ENCODE measurements at places on chromosomes 16 and 17.

DNA sequence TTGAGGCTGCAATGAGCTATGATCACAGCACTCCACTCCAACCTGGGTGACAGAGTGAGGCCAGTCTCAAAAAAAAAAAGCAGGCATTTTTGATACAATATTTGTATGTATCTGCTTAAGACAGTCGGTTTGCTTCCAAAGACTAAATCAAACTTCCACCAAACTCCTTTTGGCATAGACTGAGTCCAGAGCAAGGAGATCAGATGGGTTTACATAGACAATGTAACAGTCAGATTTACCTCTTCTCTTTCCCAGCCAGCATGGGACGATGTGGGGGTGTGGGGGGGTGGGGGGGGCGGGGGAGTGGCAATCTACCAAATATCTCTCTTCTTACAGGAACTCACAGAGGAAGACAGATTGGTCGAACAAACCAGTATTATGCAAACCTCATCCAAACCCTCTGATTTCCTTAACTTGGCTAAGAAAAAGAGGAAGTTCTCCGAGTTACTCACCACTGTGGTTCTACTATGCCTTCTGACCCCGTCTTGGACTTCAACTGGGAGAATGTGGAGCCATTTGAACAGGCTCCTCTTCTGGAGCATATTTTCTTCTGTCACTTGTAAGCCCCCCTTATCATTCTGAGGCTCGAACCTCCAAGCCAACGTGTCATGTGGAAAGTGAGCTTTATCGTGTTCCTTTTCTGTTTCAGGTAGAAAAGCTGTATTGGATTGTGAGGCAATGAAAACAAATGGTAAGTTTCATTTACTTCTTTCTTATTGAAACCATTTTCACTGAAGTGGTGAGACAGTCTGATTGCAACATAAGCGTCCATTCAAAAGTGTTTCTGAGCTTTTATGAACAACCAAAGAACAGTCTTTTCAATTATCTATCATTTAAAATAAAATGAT, at the start of gene MILR1:
TSS of gene MILR1 (plus strand) at position 451 of the 848 bp plus-strand sequence. CDS start at position 505, 54 bp downstream.
- DNase-seq = peak; percentile 81

DNA sequence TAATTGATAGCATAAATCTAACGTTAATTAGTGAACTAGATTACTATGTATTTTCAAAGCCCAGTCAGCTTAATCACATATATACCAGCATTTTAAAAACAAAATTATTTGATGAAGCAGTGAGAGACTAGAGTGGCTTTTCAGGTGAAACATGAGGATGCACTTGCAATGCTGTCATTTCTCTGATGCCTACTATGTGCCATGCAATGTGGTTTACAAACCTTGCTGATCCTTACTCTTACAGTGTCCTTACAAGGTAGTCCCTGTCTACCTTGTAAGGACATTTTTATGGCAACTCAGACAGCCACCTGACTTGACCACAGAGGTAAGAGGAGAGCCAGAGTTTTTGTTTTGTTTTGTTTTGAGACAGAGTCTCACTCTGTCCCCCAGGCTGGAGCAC, 42.7 kb downstream of the CYB5B start:
- no peak for DNase-seq

GRCh38 chr16:27383556-27384243, 18.3 kb upstream of the IL21R start:
- DNase-seq = no peak

DNA sequence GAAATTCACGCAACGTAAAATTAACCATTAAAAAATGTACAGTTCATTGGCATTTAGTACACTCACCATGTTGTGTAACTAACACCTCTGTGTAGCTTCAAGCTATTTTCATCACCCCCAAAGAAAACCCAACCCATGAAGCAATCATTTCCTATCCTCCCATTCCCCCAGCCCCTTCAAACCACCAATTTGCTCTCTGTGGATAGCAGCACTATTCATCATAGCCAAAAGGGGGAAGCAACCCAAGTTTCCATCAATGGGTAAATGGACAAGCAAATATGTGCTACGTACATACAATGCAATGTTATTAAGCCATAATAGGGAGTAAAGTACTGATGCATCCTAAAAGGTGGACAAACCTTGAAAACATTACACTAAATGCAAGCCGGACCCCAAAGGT, 10.9 kb upstream of the KRT222 start:
- no peak for DNase-seq

- no peak for DNase-seq
Observed at GRCh38 chr17:76156662-76156991, 15.6 kb upstream of the FOXJ1 start.

DNA sequence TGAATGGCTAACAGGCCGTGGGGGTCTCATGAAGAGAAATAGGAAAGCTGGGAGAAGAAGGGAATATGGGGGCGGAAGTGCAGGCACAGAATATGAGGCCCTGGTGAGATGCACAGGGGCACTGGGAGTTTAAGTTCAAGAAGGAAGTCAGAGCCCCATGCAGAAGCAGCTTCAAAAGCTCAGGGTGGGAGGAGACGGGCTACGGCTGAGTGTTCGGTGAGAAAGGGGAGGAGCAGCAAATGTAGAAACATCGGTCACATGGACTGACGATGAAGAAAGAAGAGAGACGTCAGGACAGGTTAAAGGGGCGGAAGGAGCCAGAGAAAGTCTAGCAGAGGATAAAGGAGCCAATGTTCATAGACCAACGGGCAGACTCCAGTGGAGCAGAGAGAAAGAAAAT, 204.5 kb upstream of the ZFHX3 start:
- DNase-seq = no peak

GRCh38 chr17:74520790-74521480, 10.3 kb downstream of the CD300LB start:
- peak; percentile 1 for DNase-seq

- peak; percentile 42 for DNase-seq
Observed at GRCh38 chr17:70767102-70767701, 597.9 kb downstream of the KCNJ2 start.

GRCh38 chr16:70473446-70474319, 19.3 kb downstream of the FCSK start:
- no peak for DNase-seq

DNA sequence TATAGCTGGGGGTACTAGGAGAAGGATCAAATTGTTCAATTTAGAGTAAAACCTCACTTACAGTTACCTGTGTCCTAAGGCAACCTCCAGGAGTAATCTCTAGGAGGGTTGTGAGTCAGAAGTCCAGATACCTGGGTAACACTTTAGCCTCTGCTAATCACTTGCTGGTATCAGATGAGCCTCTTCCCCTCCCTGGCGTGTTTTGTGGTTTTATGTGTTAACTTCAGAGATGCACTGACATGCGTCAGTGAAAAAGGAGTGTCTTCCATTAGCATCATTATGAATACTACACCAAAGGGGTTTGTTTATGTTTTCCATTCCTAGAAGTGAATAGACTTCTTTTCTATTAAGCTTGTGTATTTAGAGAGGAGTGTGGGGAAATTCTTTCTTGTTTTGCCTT, 208.2 kb downstream of the FTO start:
- DNase-seq = no peak

DNA sequence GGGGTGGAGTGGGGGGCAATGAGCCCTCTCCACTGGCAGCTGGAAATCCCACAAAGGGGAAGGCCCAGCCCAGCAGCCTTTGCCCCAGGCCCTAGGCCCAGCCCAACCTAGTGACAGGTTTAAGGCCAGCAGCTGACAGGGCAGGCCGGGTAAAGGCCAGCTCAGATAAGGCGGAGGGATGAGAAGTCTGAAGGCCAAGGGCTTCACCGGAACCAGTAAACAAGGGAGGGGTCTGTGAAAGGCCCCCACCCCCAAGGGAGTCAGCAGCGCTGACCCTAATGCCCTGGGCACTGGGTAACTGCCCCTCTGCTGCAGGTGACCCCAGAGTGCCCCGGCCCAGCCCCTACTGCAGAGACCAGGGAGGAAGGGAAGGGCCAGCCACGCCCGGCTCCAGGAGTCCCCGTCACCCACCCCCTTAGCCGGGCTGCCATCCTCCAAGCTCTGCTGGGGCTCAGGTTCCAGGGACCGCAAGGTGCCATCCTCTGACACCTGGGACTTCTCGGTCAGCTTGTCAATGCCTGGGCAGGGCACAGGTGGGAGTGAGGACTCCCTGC, 17.5 kb downstream of the OTOP3 start:
- DNase-seq = no peak

DNA sequence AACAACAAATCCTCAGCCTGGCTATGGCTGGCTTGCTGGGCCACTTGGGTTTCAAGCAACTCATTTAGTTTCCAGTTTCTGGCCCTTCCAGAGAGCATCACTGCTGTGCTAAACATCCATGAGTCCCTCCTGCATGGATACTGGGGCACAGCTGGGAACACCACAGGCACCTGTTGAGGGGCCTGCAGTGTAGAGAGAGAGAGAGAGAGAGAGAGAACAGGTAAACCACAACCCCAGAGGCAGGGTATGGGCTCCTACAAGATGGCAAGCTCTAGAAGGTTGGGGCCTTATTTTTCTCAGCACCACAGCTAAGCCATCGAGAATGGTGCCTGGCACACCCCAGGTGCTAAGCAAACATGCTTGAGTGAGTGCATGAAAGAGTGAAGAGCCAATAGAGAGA, 120.3 kb downstream of the RBFOX3 start:
- no peak for DNase-seq

- DNase-seq = no peak
Observed at GRCh38 chr16:70157477-70158260, 15.9 kb upstream of the CLEC18C start.

GRCh38 chr16:70428178-70428998, 10.5 kb downstream of the ST3GAL2 start:
- peak; percentile 93 for DNase-seq

DNA sequence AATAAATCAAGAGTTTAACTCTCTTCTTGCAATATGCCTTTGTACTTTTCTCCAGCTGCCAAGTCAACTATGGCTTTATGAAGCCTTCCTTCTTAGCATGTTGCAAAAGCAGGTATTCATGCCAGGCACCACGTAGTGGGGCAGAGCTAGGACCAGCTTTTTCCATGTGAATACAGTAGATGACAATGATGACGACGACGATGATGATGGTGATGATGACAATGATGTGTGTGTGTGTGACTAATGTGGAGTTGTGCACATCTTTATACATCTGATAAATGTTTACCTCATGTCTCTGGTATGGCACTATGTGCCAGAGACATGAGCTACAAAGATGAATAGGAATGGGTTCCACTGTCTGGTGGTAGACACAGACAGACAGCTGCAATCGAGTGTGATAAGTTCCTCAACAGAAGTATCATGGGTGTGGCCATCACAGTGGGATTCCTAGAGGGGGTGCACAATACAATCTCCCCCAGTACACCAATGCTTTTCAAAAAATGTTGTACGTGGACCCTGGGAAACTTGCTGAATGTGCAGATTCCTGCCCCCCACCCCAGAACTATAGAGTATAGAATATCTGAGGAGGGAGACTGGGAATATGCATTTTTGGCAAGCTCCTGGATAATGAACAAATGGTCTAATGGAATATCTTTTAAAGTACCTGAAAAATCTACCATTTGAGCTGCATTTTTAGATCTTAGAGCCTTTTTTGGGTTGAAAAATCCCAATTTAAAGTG, 183.4 kb downstream of the ABCC12 start:
- no peak for DNase-seq

- DNase-seq = no peak
Observed at GRCh38 chr17:7343250-7343649, 6.9 kb downstream of the ACAP1 start.

GRCh38 chr17:78709119-78709681, 72.9 kb downstream of the CYTH1 start:
- no peak for DNase-seq

- DNase-seq = peak; percentile 47
Observed at GRCh38 chr16:424623-425081, 797 bp upstream of the RAB11FIP3 start.

DNA sequence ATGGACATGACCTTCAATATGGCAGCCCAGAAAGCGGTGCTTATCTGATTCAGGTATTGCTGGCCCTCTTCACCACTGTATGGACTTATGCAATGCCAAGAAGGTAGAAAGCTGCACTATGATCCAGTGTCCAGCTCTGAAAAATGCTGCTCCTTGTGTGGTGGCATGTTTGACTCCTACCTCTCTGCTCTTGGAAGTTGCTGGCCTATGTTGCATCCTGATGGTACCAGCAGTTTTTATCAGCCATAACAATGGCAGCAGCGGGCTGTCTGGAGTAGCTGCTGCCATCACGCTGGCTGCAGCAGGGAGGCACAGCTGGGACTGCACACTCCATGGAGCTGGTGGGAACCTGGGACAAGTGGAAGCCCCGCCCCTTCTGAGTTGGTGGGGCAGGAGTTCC, 53.1 kb upstream of the MED9 start:
- no peak for DNase-seq

GRCh38 chr17:77322514-77323412, 182.0 kb downstream of the SEC14L1 start:
- DNase-seq = peak; percentile 92

DNA sequence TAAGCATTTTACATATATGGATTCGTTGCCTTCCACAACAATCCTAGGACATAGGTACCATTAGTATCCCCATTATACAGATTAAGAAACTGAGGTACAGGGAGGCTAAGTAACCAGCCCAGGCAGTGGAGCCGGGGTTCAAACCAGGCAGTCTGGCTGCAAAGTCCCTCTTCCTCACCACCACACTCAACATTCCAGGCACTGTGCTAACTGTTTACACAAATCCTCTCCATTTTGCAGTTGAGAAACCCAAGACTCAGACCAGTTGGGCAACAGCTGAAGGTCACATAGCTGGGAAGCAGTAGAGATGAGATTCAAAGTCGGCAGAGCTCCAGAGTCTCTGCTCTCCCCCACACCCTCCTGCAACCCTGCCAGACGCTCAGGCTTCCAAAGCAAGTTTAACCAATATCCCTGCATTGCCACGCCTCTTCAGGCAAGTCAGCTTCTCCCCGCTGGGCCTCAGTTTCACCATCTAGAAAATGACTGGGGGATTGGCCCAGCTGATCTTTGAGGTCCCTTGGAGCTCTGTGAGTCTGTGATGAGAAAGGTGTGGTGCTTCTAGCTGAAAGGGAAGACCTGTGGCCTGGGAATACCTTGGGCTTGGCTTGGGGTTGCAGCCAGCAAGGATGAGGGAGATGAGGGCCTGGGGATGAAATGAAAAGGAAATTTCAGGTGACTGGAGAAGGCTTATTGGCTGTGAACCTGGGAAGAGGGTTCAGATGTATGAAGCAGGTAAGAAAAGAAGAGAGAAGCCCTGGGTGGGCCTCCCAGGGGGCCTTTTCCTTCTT, 14.0 kb downstream of the CCR7 start:
- peak; percentile 84 for DNase-seq

- DNase-seq = peak; percentile 83
Observed at GRCh38 chr16:1533443-1533951, at the start of gene TMEM204. Gene TMEM204 (plus strand): TSS chr16:1533666. CDS start chr16:1534276, 610 bp downstream.

- DNase-seq = peak; percentile 35
Observed at GRCh38 chr16:9090101-9090959, 1.1 kb upstream of the HAPSTR1 start.

- no peak for DNase-seq
Observed at GRCh38 chr17:32879134-32879533, 2.2 kb upstream of the MYO1D start.

Measured in AG08396 (cell line).